ENCODE measurements at places on chromosomes 12 and 14.

DNA sequence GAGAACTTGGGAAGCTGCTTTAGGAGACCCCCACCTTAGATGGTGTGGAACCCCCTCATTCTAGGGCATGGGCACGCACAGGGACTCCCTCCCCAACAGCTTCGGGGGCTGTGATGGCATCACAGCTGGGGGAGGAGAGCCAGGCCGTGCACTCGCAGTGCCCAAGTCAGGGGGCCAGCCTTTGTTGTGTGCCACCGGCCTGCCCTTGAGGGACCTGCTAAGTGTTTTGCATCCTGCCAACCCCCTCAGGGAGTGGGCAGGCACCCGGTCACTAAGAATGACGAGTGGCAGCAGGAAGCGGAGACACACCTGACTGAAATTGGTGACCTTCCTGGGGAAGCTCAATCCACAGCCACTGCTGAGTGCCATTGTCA is 334.9 kb upstream of the SFSWAP start:
- DNase-seq: no peak

DNA sequence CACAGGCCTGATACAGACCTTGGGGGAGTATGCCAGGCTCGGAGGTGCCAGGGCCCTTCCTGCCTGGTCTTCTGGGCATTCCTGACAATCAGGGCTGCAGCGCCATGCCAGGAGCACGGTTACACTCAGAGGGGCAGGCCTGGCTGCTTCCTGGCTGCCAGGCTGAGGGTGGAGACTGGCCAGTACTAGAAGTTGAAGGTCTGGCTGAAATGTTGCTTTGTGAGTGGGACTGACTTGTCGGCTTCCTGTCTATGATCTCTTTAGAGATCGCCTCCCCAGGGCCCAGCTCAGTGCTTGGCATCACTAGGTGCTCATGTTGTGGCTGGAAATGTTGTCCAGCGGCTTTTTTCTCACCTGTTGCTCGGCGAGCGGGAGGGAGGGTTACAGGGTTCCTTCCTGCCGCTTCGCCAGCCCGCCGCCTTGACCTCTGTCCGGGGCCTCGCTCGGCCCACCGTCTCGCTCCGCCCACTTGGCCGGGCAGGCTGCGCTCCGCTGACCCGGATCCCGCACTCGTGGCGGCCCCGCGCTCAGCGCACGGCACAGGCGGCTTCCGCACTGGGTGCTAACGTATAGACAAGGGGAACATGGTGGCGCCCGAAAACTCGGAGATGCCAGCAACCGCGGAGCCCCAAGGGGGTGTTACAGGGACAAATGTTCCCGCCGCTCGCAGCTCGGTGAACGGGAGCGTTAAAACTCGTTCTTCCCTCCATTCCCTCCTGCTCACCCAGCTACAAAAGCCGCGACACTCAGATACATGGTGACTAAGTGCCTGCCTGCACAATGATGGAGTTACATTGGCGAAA is 32.6 kb downstream of the PAPLN start:
- no peak for DNase-seq

GRCh38 chr14:76876076-76876475 is 49.9 kb downstream of the LRRC74A start:
- peak; percentile 35 for DNase-seq

DNA sequence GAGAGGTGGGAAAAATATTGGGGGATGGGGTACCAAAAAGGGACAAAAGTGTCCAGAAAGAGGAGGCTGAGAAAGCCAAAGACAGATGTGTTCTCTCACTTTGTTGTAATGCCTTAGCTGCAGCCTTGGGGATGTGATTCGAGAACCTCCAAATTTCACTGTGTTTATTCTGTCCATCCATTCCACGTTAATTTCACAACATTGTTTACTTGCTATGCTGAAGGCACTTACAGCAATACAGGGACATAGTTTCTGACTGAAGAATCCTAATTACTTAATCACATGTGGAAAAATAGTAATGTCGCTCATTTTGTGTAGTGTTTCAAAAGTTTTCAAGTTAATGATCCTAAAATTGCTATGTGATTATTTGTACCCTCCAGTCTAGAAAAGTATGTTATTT is 146.2 kb upstream of the SLC38A2 start:
- no peak for DNase-seq

DNA sequence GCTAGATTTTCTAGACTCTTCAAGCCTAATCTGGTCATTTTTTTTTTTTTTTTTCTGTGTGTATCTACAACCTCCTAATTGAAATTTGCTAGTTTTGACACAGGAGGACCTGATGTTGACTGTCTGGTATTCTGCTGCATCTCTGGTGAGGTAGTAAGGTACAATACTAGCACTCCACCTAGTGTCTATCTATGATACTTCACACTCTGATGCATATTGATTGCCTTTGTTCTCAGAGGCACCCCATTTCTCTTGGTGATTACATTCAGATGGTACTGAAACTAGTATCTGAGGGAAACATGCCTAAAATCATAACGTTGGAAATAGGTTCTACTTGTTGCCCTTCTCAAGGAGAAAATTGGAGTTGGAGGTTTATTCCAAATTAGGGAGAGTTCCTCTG is 930.5 kb upstream of the NOVA1 start:
- DNase-seq: no peak

- DNase-seq: no peak
Measured at GRCh38 chr14:62428429-62429203, 616.6 kb downstream of the KCNH5 start.

GRCh38 chr12:48160807-48161206 is 3.5 kb upstream of the ASB8 start:
- no peak for DNase-seq

DNA sequence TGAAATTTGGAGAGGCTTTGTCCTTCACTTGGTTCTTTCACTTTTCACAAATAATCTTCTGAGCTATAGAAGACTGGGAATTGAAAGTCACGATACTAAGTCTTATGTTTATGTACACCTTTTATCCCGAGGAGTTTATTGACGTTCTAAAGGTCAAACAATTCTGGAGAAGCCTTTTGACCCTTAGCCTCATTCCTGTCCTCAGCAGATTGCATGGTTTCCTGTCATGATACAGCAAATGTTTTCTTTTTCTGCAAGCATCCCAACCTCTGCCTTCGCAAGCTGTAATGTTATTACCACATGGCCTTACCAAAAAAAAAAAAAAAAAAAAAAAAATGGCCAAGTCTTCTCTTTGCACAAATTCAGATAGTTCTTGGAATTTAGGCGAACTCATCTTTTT is 411.7 kb upstream of the FLRT2 start:
- no peak for DNase-seq

- no peak for DNase-seq
Measured at GRCh38 chr14:51602310-51602709, 49.4 kb upstream of the FRMD6 start.

- DNase-seq: no peak
Measured at GRCh38 chr12:69679119-69679518, 20.0 kb downstream of the BEST3 start.

DNA sequence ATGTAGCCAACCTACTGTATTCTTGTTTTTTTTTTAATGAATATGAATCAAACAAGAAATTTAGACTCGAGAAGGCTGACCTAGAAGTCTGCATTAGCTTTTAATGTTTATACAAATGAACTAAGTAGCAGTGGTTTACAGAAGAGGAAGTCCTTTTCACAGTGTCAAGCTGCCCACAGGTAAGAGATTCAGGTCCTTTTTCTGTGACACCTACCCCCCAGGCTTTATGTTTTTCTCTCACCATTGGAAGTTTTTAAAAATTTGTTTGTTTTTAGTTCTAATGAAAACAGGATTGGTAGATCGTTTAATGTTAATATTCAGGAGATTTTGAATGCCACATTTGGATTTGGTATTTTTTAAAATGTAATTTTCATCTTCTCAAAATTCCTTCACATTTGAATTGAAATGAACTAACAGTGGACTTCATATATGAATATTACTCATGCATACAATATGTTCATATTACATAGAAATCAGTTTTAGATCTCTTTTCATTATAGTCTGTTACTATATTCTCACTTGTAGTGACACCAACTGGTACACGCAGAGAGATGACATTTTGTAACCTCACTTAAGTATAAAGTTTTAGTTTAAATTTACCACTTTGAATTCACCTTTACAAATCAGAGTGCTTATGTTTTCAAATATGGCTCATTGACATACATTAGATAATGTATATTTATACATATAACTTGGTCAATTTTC is 29.7 kb downstream of the ATF7IP start:
- no peak for DNase-seq

GRCh38 chr12:46944771-46945170 is 119.0 kb upstream of the SLC38A4 start:
- DNase-seq: no peak

DNA sequence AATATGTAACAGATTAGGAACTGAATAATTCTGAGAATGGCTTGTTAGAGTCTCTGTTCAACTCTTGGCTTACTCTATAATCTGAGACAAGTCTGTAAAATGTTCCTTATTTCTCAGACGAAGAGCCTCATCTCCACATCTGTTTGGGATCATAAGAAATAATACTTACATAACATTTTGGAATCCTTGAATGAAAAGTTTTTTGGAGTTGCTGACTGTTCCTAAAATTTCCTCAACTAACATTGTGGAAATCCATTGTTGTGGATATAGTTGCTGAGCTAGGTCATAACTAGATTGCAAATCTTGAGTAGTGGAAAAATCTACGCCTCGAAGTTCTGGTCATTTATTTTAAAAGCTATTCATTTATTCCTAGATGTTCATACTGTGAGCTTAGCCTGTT is 402.9 kb downstream of the ZFP36L1 start:
- no peak for DNase-seq

GRCh38 chr12:98793121-98793520 is 148.0 kb downstream of the APAF1 start:
- DNase-seq: no peak

GRCh38 chr12:49108958-49109404 is 1.7 kb downstream of the LMBR1L start:
- no peak for DNase-seq

- no peak for DNase-seq
Measured at GRCh38 chr12:122856999-122857671, 21.9 kb downstream of the HIP1R start.

DNA sequence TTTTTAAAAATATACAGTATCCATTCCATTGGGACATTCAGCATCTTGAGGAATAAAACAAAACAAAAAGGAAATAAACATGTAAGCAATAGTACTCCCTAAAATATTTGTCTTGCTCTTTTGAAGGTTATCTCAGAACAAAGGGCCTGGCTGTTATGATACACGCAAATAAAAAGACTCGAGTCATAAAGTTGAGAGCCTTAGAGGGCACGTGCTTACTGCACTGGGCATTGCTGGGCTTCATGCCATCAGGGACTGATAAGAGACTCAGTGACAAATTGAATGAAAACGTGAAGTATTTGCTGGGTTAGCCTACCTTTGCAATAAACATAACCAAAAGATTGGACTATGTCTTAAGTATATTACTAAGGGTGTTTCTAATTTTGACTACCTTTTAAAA is 118.9 kb downstream of the SLC35F4 start:
- no peak for DNase-seq

DNA sequence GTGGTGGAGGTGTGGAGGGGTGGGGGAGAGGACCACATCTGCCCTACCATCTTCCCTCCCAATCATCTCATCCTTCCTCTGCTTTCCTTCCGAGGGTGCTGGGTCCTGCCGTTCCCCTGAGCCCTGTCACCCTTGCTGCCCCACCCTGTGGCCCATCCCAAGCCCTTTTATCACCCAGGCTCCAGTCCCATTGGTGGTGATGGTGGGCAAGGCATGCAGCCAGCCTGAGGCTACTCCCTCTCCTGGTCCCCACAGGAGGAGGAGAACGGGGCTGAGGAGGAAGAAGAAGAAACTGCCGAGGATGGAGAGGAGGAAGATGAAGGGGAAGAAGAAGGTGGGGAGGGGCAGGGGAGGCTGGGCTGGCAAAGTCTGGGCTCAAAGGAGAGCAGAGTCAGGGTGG is 2.7 kb upstream of the LAG3 start:
- DNase-seq: no peak

GRCh38 chr14:49008363-49008762 is 577.8 kb downstream of the RPS29 start:
- no peak for DNase-seq

- no peak for DNase-seq
Measured at GRCh38 chr12:18752947-18753346, 15.0 kb downstream of the CAPZA3 start.

DNA sequence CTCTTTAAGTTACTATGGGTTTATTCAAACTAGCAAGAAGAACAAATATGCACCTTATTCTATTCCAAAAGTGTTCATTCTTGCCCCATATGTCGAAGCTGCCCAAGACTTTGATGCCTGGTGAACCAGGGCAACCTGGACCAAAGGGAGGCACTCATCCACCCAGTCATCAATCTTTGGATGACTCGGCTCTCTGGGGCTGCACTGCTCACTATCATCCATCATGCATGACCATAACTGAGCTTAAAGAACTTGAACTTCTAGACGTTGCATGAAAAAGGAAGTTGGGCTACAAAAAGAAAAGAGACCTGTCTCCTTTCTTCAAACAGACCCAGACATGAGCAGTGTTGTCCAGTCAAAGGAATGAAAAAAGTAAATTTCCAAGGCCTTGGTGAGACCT is 1.2 kb downstream of the KRT4 start:
- DNase-seq: no peak

GRCh38 chr12:39618701-39619100 is 902 bp downstream of the ABCD2 start:
- DNase-seq: no peak

DNA sequence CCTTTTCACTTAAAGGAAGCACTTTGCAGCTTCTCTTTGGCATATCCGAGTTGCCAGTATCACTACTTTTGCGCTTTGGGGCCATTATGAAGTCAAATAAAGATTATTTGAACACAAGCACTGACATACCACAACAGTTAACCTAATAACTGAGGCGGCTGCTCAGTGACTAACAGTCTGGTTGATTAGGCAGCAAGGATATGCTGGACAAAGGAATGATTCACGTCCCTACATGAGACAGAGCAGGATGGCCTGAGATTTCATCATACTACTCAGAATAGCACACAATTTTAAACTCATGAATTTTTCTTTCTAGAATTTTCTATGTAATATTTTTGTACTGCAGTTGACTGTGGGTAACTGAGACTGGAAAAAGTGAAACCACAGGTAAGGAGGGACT is 56.9 kb upstream of the E2F7 start:
- DNase-seq: no peak

DNA sequence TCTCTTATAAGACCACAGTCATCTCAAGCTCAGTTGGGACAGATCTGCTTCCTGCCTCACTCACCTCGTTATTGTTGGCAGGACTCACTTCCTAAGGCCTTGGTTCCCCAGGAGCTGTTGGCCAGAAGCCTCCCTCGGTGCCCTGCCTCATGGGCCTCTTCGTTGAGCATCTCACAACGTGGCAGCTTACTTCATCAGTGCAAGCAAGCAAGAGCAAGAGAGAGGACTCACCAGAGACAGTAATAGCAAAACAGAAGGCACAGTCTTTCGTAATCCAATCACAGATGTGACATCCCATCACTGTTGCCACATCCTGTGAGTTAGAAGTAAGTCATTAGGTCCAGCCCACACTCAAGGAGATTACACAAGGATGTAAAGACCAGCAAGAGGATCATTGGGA is 5.1 kb upstream of the NUMB start:
- no peak for DNase-seq

GRCh38 chr12:104504146-104504545 is 47.4 kb downstream of the CHST11 start:
- no peak for DNase-seq
